ENCODE measurements at places on chromosomes 16 and 17.

DNA sequence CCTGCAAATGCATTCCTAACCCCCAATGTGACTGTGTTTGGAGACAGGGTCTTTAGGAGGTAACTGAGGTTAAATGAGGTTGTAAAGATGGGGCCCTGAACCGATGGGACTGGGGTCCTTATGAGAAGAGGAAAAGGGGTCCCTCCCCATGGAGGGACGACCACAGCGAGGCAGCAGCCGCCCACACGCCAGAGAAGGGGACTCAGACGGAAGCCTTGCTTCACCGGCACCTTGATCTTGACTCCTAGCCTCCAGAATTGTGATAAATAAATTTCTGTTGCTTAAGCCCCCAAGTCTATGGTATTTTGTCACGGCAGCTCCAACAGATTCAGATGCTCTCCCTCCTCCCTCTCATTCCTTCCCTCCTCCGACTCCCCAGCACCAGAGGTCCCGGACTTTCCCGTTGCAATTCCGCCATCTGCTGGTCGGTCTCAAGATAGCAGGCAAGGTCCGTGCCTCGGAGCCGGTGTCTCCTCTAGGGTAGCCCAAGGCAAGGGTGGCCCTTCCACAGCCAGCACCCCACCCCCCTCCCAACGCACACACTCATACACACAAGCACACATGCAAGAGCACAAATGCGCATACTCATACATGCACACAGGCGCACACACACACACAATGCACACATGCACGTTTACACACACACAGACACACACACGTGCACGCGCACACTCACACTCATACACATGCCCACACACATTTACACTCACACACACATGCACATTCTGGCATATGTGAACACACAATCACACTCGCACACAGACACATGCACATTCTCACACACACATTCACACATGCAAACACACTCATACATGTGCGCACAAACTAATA is 23.1 kb upstream of the C16orf78 start:
- peak; percentile 4 for DNase-seq

- no peak for DNase-seq
These were observed 11.6 kb upstream of the CES3 start for GRCh38 chr16:66949472-66949871.

GRCh38 chr17:74179576-74179975 is 23.9 kb upstream of the RPL38 start:
- no peak for DNase-seq

GRCh38 chr17:40069751-40070708 is 7.3 kb downstream of the THRA start:
- DNase-seq: no peak

DNA sequence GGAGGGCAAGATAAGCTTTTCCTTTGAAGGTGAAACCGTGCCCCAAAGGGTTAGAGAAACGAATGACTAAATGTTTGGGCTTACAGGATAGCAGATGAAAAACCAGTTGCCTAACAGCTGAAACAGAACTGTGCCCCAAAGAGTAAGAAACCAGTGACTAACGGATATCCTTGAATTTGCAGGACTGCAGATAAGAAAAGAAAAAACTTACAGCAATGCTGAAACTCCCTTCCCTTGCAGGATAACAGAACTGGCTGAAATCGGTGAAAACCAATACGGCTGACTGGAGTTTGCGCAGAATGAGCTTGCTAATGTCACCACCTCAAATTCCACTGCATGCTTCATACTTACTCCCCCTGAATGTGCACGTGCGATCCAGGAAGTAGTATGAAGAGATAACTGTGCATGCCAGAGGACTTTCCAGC is 175.2 kb upstream of the NLRP1 start:
- DNase-seq: no peak

DNA sequence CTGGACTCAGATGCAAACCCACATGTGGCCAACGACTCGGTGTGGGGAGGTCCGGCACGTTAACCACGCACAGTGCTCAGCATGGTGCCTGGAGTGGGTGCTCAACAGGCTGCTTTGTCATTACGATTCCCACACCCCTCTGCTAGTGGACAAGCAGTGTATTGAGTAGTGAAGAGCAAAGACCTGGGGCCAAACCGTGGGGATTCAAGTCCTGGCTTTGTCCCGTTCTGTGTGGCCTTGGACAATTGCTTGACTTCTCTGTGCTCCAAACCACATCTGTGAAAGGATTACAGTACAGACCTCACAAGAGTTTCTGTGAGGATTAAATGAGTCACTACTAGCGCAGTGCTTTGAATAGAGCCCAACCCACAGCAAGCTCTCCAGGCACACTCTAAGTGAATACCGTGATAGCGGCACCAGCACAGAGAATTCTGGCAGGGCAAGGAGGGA is 33.8 kb downstream of the TRPV2 start:
- DNase-seq: no peak

DNA sequence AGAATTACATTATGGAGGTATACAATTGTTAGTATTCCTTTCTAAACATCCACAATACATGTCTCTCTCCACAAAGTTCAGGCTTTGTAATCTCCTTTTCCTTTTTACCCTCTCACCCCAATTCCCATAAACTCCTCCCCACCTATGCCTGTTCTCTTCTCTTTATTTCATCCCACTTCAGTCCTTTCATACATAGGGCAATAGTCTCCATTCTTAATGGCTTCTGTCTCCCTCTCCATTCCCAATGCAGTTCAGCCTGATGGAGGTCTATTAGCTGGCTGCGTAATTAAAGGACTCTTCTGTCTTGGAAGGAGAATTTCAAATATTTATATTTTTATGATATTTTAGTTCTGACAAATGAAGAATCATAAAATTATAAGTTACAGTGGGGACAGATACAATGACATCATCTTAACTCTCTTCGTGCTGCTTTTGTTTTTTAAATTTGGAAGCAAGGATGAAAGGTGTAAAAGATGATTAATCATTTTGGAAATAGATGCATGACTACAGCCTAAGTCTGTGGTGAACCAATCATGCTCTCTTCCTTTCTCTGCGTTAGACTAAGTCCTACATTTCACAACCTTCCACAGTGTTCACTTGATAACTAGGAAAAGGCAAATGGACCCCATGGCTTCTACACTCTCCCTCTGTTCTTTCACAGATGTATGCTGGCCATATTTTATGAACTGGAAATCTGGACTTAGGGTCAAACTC is 11.2 kb upstream of the FAM20A start:
- DNase-seq: no peak

DNA sequence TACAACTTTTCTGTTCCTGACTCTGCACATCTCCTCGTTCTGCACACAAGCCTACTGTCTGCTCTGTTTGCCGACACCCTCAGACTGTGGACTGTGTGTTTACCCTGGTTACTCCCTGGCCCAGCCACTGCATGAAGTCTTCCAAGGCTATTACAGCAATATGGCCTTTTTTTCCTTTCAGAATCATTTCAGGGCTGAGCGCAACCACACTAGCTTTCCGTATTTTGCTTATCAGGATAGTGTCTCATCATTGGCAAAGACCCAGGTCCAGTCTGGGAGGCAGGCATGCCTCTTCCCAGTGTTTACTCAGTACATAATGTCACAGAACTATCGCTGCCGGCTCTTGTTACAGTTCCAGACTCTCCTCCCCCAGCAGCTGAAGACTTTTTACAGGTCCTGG is 10.1 kb downstream of the DNAH9 start:
- no peak for DNase-seq

GRCh38 chr17:36592716-36593321 is 1.1 kb downstream of the DHRS11 start:
- no peak for DNase-seq

- no peak for DNase-seq
These were observed 9.1 kb downstream of the PLCD3 start for GRCh38 chr17:45123076-45123770.

DNA sequence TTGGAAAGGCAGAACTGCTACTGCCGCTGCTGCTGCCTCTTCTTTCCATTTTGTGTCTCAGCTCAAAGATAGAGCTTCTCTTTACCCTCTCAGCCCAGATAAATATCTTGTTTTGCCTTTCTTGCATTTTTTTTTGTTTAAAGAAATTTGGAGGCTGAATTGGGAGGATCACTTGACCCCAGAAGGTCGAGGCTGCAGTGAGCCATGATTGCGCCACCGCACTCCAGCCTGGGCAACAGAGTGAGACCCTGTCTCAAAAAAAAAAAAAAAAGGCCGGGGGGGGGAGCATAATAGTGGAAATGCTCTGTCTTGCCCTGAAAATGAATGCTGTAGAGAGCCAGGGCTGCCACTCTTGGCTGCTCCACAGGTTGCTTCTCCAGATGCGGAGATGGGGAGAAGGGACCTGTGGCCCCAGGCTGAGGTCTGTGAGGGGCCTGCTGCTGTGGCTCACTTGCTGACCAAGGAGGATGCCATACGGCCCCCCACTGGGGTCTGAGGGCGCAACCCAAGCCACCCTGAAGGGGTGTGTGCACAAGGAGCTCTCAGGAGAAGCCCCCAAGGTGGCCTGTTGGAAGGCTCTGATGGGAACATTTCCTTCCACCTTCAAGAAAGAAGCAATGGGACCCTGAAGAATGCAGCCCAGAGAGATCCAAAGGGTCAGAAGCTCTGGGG is 21.5 kb upstream of the G6PC1 start:
- DNase-seq: no peak

GRCh38 chr17:19250421-19251173 is 13.4 kb downstream of the EPN2 start:
- no peak for DNase-seq

GRCh38 chr16:72785171-72785570 is 262.8 kb downstream of the ZFHX3 start:
- no peak for DNase-seq

- DNase-seq: no peak
These were observed 21.4 kb downstream of the ACTG1 start for GRCh38 chr17:81491181-81491581.

DNA sequence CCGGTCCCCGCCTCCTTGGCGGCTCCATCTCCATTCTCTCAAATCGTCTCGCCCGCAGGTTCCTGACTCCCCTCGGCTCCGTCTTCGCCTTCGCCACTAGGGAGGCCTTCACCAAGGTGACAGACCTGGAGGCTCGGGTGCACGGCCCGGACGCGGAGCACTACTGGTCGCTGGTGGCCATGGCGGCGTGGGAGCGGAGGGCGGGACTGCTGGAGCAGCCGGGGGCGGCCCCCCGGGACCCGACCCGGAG is 862 bp downstream of the GLTPD2 start:
- no peak for DNase-seq

- no peak for DNase-seq
These were observed 194.4 kb upstream of the TOX3 start for GRCh38 chr16:52741351-52741750.

DNA sequence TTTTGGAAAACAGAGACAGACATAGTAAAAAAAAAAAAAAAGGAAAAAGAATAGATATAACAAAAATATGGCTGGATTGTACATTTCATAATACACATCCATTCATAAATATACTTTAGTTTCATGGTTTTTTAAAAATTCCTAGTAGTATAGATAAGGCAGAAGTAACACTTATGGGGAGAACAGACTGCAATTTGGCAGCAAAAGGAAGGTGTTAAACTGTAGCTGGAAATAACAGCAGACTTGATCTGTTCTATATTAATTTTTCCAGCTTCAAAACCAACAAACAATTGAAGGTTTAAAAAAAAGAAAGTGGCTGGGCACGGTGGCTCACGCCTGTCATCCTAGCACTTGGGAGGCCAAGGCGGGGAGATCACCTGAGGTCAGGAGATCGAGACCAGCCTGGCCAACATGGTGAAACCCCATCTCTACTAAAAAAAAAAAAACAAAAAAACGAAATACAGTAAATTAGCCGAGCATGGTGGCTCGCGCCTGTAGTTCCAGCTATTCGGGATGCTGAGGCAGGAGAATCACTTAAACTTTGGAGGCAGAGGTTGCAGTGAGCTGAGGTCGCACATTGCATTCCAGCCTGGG is 191.8 kb downstream of the SPECC1 start:
- DNase-seq: no peak

GRCh38 chr17:74234486-74234885 is 21.1 kb downstream of the TTYH2 start:
- no peak for DNase-seq

DNA sequence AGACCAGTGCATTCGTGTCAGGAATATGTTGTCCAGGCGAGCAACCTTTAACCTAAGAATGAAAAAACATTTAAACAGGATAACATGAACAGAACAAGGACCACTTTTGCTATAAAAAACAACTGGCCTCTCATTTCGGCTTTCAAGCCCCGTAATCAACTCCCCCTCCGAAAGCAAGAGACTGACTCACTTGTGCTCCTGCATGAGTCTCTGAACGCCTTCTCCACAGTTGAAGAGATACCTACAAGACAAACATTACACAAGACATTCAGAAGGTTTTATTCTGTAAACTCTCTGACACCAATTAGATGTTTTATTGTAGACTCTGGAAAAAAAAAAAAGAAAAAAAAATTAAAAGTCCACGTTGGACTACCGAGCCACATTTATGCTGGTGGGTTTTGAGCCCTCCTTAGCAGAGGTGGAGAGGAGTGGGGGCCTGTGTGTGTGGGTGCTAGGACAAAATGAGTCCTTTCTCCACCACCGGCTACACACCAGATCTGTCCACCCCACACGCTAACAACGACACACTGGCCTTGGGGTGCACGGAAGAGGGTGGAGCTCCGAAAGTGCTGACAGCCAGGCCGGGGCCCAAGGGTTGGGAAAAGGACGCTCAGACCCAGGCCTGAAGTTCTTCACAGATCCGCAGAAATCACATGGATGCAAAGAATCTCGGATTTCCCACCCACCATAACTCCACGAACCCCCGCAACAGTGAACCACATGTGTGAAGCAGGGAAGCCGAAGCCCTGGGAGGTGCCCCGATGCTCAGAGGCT is 759 bp downstream of the ELAC2 start:
- DNase-seq: no peak

GRCh38 chr16:81787659-81788058 is 8.6 kb downstream of the PLCG2 start:
- no peak for DNase-seq

GRCh38 chr17:81148571-81148970 is 16.7 kb upstream of the PVALEF start:
- no peak for DNase-seq

- no peak for DNase-seq
These were observed 2.9 kb upstream of the WIPI1 start for GRCh38 chr17:68460146-68460545.

GRCh38 chr17:39548494-39549225 is 59.1 kb downstream of the NEUROD2 start:
- DNase-seq: no peak

- DNase-seq: no peak
These were observed 363.4 kb downstream of the CDH13 start for GRCh38 chr16:82990155-82990554.

GRCh38 chr16:78745108-78746019 is 645.9 kb downstream of the WWOX start:
- DNase-seq: no peak

- no peak for DNase-seq
These were observed 13.9 kb upstream of the KDM8 start for GRCh38 chr16:27189335-27189972.

- DNase-seq: no peak
These were observed 137.5 kb downstream of the CCDC182 start for GRCh38 chr17:57607553-57608120.

DNA sequence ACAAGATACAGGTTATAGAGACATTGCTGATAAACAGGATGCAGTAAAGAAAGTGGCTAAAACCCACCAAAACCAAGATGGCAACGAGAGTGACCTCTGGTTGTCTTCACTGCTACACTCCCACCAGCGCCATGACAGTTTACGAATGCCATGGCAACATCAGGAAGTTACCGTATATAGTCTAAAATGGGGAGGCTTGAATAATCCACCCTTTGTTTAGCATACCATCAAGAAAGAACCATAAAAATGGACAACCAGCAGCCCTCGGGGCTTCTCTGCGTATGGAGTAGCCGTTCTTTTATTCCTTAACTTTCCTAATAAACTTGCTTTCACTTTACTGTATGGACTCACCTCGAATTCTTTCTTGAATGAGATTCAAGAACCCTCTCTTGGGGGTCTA is 21.7 kb upstream of the CDH13 start:
- no peak for DNase-seq
